ENCODE measurements at places on chromosomes 2 and 18.
A peak's percentile ranks its signal among the peaks of the same experiment; 100 is the strongest.

GRCh38 chr2:146785101-146785500 is 1059.7 kb upstream of the ACVR2A start:
- no peak for DNase-seq

- no peak for DNase-seq
Measured at GRCh38 chr2:112518807-112519206, 23.5 kb upstream of the POLR1B start.

DNA sequence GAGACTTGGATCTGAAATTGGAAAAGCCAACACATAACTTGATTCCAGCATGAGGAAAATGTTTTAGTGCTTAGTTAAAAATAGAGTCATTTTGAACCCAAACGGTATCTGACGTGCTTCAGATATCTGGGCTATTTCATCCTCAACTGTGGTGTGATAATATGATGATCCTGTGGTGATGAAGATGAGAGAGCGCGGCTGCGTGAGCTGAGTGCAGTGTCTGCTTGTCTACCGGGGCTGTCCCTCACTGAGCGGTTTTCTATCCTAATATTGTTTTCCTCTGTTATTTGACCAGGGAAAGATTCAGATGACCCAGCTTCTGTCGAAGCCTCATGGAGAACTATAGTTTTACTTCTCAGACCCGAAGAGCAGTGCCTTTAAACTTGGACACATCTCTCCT is 5.8 kb downstream of the TWIST2 start:
- no peak for DNase-seq

GRCh38 chr18:57436965-57437333 is 1.8 kb downstream of the ONECUT2 start:
- no peak for DNase-seq

GRCh38 chr2:3449086-3449485 is 69.6 kb downstream of the TRAPPC12 start:
- no peak for DNase-seq

- no peak for DNase-seq
Measured at GRCh38 chr2:179745635-179746256, 115.7 kb downstream of the ZNF385B start.

- no peak for DNase-seq
Measured at GRCh38 chr2:120754067-120754960, 18.6 kb downstream of the GLI2 start.

DNA sequence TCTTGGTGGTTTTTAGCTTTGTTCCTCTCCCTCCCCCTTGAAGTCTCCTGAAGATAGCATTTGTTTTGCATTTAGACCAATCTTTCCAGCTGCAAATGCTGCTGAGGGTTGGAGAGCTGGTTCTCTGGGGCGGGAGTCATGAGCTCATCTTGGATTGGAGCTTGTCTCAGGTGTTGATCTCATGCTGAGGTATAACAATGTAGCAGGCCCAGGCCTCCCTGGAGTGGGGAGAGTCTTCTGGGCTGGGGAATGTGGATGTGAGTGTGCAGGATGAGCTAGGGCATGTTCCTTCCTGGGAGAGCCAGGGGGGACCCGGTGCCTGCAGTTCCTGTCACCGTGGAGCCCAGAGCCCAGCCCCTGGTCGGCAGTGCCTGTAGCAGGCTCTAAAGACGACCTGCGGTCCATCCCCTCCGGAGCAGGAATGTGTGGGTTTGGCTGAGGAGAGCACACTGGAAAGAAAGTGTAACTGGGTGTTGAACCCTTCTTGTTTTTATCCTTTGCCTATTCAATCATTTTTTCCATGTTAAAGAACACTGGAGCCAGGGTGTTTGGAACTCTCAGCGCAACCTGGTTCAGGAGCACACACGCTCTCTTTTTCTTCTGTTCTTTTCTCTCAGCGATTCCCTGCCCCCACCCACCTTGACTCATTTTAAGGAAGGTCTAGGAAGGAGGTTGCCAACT is 2.7 kb downstream of the ZNF532 start:
- DNase-seq, result no peak

- no peak for DNase-seq
Measured at GRCh38 chr18:54173980-54174630, 50.4 kb downstream of the MBD2 start.

DNA sequence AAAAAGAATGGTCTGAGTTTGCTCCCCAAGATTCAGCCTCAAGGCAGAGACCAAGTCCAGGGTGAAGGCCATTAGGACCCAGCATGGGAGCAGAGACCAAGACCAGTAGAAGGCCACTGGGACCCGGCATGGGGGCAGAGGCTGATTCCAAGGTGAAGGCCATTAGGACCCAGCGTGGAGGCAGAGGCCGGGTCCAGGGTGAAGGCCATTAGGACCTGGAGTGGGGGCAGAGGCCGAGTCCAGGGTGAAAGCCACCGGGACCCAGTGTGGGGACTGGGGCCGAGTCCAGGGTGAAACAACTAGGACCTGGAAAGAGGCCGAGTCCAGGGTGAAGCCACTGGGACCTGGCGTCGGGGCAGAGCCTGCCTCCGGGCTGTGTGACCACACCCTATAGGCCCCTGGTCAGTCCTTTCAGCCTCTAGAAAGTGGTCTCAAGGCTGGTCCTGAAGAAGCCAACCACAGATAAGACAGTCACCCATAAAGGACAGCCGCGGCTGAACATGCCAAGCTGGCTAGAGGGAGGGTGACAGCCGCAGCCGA is 113.8 kb upstream of the SALL3 start:
- DNase-seq, result no peak

- no peak for DNase-seq
Measured at GRCh38 chr2:36468463-36469105, 113.0 kb downstream of the CRIM1 start.

GRCh38 chr2:210577263-210578071 is 21.1 kb downstream of the CPS1 start:
- peak; percentile 44 for DNase-seq

DNA sequence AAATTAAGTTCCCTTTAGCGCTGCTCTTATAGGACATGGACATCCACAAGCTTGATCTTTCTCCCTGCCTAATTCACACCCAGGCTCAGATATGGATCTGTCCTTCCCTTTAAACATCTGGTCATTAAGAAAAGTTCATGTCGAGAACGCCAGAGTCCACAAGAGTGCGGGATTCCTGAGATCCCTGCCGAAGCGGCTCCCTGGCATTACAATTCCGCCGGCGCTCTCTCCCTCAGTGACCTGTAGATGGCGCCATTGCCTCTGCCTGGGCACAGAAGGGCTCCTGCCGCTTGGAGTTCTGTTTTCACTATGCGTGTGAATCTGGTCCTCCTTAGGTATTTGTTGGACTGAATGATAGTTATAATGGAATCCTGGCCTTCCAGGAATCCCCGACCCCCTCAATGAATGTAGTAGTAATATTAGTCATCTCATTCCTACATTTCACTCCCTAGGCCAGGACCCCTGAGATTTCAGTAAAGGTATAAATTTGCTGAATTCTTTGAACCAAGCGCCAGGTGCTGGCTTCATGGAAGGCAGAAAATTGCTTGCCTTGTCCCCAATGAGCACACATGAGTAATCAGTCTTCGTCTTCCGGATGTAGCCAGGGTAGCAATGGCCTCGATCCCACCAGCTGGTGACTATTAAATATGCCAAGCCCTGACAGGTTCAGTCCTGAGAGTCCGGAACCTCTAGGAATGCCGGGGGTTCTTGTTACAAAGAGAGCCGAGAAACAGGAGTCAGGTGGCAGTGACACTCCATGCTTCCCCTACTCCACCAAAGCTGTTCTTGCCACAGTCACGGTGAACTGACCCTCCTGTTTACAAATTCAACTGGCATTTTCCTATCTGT is 26.4 kb upstream of the CD207 start:
- peak; percentile 58 for DNase-seq

DNA sequence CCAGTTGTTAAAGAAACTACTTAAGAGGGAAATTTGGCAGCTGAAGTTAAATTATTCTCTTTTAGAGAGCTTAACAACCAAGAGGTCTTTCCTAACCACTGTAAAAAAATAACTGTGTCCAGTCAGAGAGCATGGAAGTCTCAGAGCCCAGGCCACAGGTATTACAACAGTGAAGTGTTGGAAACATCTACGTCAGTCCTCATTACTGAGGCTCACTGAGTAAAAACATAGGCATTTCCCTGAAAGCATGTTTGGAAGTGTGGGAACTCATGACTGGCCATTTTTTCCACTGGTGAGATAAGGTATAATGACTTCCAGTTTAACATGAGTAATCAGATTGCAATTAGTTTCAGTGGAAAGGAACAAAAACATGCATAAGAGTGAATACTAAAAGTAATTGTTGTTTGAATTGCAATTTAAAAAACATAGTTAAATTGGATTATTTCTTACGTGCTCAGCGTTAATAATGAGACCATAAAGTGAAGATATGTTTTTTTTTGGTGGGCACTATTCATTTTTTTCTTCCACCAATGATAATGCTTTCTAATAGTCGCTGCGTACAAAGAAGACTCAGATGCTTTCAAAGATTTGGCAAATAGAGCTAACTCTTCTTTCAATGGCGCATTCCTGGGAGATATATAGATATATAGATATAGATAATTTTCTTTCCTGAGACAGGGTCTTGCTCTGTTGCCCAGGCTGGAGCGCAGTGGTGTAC is 60.8 kb downstream of the EFEMP1 start:
- peak; percentile 47 for DNase-seq

DNA sequence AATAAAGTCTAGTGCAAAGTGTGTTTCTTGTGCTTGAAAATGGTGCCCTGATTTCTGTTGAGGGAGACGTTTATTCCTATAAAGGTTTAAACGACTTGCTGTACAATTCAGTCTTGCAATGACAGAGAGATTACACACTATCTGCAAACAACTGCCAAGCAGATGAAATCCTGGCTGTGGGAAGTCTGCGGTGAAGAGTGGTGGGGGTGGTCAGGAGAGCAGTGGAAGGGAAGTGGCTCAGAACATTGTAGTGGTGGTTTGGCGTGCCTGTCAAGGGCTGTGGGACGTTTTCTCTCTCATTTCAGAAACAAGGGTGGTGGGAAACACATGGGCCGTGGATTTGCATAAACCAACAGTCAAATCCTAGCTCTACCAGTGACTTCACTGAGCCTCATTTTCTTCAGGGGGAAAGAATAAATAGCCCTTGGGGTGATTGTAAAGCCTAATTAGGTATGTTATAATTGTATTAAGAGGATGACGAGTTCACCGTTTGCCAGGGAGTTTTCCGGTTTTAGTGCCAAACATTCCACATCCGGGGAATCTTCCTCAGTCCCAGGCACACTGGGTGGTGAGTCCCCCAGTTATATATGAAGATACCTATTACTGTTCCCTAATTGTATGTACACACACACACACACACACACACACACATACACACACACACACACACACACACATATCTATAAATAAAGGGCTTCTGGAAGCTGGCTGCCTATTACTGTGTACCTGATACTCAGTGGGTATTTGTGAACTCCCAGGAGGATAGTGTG is 115.0 kb downstream of the SPTBN1 start:
- DNase-seq, result peak; percentile 93

DNA sequence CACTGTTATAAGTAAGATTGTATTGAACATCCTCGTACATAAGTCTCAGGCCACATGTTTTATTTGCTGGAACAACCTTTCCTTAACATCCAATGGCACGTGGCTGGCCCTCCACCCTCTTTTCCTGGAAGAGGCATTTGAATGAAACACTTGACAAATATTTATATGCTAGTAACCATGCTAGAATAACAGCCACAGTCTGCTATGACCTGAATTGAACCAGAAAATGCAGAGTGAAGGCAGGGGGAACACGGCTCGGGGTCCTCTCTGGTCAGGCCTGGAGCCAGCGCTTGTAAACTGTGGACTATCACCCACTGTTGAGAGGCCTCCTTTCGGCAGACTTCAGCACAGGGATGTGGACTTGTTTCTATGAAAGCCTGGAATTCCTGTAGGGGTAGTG is 198.2 kb upstream of the COPS8 start:
- DNase-seq, result no peak
